ENCODE measurements at places on chromosomes 4 and X.

DNA sequence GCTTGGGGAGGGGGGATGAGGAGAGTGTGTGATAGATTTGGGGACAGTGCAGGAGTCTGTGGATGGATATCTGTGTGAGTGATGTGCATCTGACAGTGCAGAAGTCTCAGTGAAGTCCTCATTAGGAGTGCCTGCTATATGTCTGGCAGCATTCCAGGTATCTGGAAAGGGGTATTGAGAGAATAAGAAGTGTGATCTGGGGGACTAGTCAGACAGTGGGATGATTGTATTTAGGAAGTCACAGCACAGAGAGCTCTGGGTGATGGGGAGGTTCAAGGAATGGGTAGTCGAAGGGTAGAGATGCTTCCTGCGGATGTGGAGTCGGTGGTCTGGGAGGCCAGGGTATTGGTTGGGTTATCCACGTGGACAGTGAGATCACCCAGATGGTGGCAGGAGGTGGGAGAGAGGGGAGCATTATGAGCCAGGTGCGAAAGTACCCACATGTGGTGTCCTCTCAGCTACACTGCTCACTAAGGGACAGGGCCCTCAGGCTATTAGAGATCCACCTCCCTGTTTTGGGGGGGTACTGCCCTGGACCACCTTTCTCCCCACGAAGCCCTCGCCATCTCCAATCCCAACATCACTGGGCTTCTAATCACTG is 9.8 kb downstream of the MAGED2 start:
- DNase-seq = no peak

DNA sequence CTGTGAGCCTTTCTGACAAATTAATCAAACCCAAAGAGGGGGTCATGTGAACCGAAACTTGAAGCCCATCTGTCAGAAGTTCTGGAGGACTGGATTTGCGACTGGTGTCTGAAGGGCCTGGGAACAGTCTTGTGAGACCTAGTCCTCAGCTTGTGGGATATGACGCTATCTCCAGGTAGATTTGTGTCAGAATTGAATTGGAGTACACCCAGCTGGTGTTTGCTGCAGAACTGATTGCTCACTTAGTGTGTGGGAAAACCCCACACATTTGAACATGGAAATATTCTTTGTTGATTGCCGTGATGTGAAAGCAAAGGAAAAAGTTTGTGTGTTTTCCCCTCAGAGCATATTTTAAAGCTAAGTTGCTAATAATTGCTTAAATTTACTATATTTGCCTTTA is 30.3 kb upstream of the TMSB15B start:
- DNase-seq = no peak

DNA sequence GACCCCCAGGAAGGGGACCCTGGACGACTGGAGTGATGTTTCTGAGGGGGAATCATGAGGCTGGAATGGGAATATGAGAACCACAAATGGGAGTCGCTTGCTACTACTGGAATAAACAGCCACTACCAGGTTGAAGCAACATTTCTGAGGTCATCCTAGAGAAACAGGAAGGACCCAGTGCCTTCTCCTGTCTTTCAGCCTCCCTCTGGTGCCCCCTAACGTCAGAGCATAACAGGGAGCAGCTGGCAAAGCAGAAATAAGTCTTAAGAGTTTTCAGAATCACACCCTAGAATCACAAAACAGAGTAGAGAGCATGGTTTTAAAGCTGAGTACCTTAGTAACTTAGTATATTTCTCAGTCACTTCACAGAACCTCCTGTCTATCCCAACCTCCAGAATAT is 347.8 kb upstream of the PITX2 start:
- DNase-seq = no peak

GRCh38 chr4:143458966-143459365 is 54.5 kb upstream of the SMARCA5 start:
- no peak for DNase-seq

- no peak for DNase-seq
Observed at GRCh38 chr4:26692014-26692726, 108.3 kb downstream of the TBC1D19 start.

- DNase-seq = no peak
Observed at GRCh38 chr4:173074501-173074946, 94.1 kb upstream of the GALNT7 start.

DNA sequence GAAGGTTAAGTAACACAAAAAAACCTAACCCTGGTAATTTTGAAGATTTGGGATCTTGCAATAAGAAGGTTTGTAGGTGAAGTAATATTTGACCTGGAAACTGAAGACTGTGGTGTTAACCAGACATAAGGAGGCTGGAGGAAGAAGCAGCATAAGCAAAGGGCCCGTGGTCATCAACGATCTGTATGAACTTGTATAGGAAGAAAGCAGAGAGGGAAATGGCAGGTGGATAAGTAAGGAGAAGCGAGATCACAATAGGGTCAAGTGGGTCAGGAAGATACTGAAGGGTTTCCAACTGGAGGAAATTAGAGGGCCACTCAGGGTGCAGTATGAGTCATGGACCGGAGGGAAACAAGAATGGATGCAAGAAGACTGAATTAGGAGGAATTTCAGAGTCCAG is 103.8 kb upstream of the SORBS2 start:
- no peak for DNase-seq

GRCh38 chr4:147355847-147356246 is 125.0 kb upstream of the EDNRA start:
- no peak for DNase-seq

DNA sequence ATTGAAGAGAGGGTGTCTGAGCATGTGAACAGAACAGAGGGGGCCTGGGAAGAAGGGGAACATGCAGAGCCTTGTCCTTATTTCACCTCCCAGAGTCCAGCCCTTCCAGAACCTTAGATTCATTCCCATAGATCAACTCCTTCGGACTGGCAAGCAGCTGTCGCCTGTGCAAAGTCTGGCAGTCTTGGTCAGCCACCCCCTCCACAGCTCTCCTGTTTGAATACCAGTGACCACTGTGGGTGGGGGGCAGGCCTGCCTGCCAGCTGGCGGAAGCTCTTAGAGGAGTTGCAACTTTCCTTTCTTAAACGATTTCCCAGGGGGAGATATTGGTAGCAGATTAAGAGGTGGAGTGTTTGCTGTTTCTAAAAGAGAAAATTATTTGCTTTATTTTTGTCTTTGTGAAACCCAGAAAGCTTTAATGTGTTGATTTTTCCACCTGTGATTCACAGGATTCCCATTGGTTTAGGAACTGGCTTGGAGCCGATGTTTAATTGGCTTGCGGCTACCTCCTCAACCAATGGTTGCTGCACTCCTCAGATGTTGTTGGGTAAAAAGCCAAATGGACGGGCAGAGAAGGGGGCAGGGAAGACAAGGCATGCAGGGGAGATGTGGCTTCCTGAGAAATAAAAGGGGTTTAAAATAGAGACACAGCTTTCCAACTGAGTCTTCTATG is 62.2 kb upstream of the PRPS1 start:
- DNase-seq = no peak

DNA sequence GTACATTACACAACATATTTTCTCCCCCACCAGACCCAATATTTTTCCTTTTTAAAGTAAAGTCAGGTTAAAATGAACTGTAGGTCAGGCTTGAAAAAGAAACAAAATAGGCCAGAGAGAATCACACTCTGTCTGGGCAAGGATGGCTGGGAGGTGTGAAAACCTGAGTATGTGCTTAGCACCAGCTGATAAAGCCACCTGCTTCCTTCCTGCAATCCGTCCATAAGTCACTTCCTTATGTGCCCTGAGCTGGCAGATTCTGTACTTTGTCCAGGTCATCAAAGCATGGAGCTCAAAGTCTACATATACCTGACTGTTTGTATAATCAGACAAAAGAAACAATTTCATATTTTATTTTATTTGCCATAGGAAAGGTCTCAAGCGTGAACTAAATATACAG is 37.7 kb downstream of the ANTXR2 start:
- no peak for DNase-seq

GRCh38 chr4:122548452-122548851 is 72.4 kb downstream of the IL21 start:
- DNase-seq = no peak

GRCh38 chr4:21992330-21992729 is 43.8 kb upstream of the KCNIP4 start:
- no peak for DNase-seq

DNA sequence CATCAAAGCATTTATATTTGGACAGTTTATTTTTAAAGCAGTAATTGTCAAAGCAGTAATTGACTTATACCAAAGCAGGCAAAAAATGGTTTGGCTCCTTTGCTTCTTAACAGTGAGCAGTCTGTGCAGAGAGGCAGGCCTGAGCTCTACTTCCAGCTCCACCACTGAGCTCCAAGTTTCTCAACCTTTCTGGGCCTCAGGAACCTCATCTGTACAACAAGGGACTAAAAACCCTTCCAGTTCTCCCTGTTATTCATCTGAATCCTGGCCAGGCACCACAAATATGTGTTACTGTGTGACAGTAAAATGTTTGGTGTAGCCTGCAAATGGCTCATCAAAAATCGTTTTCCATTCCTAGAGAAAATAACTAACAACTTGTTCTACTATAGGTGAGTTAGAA is 88.7 kb upstream of the TTC29 start:
- no peak for DNase-seq

DNA sequence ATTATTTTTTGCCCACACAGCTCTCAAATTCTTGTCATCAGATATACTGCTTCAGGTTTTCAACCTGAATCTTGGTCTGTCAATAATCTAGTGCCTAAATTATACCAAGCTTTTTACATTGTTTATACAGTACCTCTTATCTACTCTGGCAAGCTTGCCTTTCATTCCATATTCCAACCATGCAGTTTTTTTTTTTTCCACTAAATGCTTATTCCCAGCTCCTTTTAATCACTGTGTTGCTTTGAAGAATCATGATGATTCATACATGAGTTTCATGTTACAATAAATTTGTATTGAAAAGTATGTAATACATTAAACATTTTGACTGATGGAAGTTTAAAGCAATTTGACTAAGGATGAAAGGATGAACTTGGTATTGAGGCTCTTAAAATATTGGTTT is 949.0 kb downstream of the CCSER1 start:
- no peak for DNase-seq

DNA sequence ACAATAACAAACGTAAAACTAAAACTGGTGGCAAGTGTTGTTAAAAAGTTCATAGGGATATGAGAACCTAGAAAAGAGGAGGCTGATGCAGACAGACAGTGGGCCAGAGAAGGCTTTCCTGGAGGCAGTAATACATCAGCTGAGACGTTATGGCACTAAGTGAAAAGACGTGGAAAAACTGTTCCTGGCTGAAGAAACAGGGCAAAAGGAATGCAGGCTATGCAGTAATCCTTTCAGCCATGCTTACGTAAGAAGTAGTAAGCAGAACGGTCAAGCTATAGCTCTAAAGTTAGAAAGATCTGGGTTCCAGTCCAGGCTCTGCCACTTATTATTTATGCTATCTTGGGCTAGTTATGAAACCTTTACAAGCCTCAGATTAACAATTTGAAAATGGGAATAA is 6.4 kb downstream of the LAMTOR3 start:
- DNase-seq = no peak

GRCh38 chr4:105622269-105622668 is 69.8 kb downstream of the ARHGEF38 start:
- DNase-seq = no peak

GRCh38 chrX:103531002-103531401 is 11.7 kb upstream of the RAB40A start:
- no peak for DNase-seq

DNA sequence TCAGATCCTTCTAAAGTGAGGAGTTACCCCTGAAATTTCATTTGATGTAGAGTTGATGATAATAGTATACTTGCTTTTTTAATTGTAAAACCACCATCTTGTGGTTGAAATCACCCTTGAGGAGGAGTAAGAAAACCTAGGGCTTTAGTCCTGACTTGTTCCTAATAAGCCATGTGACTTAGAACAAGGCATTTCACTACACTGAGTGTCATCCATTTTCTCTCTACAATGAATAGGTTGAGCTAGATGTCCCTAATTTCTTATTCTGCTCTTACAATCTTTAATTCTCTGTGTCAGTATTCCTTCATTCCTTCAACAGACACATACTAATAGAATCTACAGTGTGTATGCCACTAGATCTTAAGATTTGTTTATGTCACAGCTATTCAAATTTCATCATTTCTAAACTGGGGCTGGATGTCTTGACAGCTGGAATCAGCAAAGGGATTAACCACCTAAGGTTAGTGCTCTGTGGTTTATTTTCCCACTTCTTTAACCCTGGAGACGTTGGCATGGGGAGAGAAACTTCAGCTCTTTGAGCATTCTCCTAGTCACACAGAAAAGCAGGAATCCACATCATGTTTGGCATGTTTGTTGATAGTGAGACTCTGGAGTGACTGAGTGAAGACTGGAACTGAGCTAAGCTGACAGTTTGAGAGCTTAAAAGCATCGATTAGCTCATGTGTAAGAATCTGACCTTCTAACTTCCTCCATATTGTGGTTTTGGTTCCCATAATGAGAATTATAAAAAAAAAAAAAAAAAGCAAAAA is 246.3 kb downstream of the NDST4 start:
- no peak for DNase-seq

GRCh38 chr4:176277162-176277904 is 8.3 kb upstream of the ASB5 start:
- DNase-seq = peak; percentile 7

GRCh38 chrX:135060697-135061096 is 8.8 kb upstream of the RTL8A start:
- DNase-seq = no peak

DNA sequence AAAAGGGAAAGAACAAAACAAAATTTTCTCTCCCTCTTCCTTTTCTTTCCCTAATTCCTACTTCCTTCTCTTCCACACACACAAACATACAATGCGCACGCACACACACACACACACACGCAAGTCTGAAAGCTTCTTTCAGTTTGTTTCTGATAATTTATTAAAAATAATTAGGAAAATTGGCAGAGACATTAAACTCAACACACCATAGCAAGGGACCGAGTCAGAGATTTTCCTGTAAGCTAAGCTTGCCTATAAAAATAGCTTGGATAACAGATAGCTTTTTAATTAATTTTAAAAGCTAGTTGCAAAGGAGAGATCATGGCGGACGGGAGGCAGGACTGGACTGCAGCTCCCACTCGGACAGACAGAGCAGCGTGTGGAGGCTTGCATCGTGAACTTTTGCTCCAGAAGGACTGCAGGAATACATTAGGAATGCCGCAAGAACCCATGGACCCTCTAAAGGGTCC is 92.6 kb upstream of the MAPK10 start:
- no peak for DNase-seq

DNA sequence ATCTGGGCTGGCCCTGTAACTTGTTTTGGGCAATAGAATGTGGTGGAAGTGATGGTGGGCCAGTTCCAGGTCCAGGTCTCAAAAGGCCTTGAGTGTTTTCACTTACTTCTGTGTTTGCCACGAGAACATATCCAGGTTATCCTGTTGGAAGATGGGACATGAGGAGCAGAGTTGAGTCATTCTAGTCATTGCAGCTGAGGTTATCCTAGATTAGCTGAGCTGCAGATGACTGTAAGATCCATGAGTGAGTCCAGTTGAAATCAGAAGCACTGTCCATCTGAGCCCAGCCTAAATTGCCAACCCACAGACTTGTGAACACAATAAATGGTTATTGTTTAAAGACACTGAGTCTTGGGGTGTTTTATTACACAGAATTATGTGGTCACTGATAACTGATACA is 45.3 kb upstream of the RPS6KA3 start:
- no peak for DNase-seq

- DNase-seq = no peak
Observed at GRCh38 chrX:44596277-44596676, 53.6 kb upstream of the FUNDC1 start.
